ENCODE measurements at places on chromosomes 7 and 10.

- no peak for DNase-seq
Observed at GRCh38 chr10:72379062-72379461, 24.3 kb upstream of the DNAJB12 start.

- no peak for DNase-seq
Observed at GRCh38 chr10:83886871-83887270, 252.4 kb upstream of the GHITM start.

- DNase-seq, result no peak
Observed at GRCh38 chr7:121383235-121383910, 12.7 kb downstream of the FAM3C start.

DNA sequence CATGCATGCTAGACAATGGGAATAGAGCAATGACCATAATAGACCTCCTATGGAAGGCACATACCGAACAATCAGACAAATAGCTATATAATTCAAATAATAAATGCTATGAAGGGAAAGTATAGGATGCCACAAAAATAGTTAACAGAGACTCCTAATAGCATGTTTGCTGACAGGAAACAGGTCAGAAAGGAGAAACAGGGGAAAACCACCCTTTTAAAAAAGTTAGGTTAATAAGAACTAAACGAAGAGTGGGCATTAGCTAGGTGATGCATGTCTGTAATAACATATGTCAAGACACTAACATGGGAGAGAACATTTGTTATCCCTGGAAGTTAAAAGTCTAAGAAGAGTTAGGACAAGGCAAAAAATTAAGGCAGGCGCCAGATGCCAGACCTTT is 58.9 kb downstream of the ABI1 start:
- DNase-seq, result no peak

- no peak for DNase-seq
Observed at GRCh38 chr7:519484-520390, at the start of gene PDGFA. PDGFA (minus strand) TSS chr7:519846; CDS start chr7:519001, 845 bp downstream.

DNA sequence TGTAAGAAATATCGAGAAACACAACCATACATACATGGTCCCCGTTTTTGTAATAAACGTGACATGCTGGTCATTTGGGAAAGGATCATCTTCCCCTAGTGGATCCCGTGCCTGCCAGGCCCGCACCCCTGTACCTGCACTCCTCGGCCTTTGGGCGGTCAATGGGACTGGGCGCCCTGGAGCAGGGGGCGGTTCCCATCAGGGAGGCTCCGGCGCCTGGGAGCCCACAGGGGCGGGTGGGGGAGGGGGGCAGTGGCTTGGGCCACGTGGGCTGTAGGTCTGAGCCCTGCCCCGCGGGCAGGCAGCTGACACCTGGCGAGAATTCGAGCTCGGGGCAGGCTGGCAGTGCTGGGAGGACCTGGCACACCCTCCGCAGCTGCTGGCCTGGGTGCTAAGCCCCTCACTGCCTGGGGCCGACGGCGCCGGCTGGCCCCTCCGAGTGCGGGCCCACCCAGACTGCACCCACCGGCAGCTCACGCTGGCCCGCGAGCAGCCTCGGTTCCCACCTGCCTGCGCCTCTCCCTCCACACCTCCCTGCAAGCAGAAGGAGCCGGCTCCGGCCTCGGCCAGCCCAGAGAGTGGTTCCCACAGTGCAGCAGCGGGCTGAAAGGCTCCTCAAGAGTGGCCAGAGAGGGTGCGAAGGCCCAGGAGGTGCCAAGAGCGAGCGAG is 361.6 kb upstream of the GRM3 start:
- no peak for DNase-seq

DNA sequence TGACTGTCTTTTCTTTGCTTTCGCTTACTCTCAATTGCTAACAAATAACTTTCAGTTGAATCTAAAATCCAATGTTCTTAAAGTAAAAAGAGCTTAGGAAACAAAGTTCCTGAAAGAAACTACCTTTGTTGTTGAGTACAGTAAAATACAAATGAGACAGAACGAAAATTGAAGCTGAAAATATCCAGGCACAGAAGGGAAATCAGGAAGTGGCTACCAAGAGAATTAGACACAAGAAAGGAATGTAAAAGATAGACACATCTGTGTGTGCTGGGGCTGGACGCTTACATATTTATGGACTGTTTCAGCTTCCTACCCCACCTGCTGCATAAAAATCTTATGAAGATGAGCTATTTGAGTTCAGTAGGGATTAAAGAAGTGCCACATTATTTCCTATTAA is 161.7 kb upstream of the PLXDC2 start:
- no peak for DNase-seq

- no peak for DNase-seq
Observed at GRCh38 chr10:121577568-121577967, 20.7 kb downstream of the FGFR2 start.

Measured in stimulated activated CD8-positive, alpha-beta memory T cell treated with anti-CD3 and anti-CD28 coated beads, Interleukin-7, amount 100 ng/mL, for 1 hour (primary cell).